ENCODE measurements at places on chromosomes 2 and 18.

- no peak for DNase-seq
These were observed 132.0 kb upstream of the MYCN start for GRCh38 chr2:15808204-15808910.

- no peak for DNase-seq
These were observed 1.0 kb upstream of the RPRM start for GRCh38 chr2:153479573-153479972.

DNA sequence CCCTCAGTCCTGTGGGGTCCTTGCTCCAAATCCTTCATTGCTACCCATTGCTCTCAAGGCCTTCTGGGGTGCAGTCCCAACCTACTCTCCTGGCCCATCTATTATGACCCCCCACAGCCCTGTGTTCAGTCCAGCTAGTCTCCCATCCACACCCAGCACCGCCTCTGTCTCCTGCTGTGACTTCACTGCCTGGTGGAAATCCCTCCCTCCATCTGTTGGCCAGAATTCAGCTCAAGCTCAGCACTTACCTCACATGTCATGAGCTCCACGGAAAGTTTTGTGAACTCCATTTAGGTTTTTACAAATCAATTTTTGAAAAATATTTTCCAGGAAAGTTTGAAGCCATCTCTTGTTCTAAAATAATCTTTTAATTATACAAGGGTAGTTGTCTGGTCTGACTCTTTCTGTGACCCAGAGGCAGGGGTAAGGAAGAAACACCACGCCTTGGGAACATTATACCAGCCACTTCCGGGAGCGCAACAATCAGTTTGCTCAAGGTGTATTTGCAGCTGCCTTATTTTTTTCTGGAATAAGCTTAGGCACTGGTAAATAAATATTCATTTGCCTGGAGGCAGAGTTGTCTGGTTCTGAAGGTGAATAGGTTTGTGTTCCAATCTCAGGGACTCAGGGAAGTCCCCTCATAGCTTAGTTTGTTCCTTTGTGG lies 110.8 kb downstream of the VIT start:
- no peak for DNase-seq

- no peak for DNase-seq
These were observed 49.9 kb downstream of the DDX1 start for GRCh38 chr2:15641530-15641982.

GRCh38 chr2:35503311-35503710 lies 852.3 kb upstream of the CRIM1 start:
- DNase-seq = no peak

GRCh38 chr2:96952016-96952750 lies 34.2 kb downstream of the FAM178B start:
- DNase-seq = no peak

GRCh38 chr2:228181098-228182019 lies at the start of gene SPHKAP:
Gene SPHKAP, minus strand, starts transcription at chr2:228181687. Its CDS starts 89 bp downstream, at chr2:228181598.
- DNase-seq = no peak

DNA sequence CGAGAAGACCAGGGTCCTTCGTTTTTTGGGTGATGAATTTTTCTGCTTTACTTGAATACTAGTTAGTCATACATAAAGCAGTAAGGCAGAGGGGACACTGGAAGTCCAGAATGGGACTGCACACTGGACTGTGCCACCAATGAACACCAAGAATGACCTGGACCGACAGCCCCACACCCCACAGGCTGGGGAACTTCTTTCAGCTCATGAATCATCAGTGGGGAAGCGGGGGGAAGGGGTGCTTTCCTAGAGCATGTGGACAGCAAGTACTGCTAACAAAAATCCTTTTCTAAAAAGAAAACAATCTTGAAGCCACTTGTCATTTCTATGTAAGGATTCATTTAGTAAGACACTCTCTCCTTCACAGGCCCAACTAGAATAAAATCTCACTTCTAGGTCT lies 86.0 kb downstream of the DTNB start:
- no peak for DNase-seq

DNA sequence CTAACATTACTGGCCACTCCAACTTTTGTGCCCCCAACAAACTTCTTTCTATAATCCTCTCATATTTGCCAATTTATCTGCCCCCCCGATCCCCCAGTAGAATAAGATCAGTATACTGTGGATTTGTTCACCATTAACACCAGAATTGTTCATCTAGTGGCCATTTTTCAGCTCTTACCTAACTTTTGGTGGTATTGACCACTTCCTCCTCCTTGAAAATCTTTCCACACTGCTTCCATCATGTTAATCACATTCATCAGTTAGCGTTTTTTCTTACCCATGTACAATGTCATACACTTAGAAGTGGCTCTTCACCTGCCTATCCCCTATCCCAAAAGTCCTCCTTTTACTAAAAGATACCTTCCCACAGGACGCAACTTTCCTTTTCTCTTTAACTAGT lies 6.1 kb downstream of the IMPACT start:
- DNase-seq = no peak

DNA sequence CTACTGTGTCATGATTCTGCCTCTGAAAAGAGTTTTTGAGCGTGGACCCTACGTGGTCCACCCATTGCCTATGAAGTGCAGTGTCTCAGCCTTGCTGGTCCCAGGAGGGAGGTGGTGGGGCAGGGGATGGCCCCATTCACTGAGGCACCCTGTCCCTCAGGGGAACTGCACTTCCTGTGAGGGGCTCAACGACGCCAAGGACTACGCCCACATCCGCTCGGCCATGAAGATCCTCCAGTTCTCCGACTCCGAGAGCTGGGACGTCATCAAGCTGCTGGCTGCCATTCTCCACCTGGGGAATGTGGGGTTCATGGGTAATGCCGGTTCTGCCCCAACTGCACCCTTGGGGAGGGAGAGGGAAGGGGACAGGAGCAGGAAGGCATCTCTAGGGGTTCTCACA lies 42.5 kb downstream of the MYO7B start:
- no peak for DNase-seq
